ENCODE measurements at places on chromosomes 1 and 21.

GRCh38 chr1:234899041-234899729 lies 229.5 kb downstream of the TOMM20 start:
- DNase-seq: no peak

GRCh38 chr1:117824616-117825015 lies 104.8 kb downstream of the GDAP2 start:
- no peak for DNase-seq

DNA sequence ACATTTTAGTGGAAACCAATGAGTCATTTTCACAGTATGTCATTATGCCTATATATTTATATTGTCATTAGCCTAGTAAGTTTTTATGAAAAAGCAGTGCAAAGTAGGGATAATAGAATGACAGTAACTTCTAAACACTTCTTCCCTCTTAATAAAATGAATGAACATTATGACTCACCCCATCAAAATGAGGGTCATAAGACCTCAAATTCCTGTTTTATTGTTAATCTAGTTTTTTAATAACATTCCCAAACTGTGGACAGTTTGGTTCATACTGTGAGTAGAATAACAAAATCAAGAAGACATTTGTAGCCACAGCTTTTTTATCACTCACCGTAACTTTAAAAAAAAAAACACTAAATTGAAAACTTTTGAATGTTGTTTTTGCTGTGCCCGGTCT lies 160.5 kb downstream of the LRRC40 start:
- DNase-seq: no peak

- peak; percentile 80 for DNase-seq
Measured at GRCh38 chr1:145891587-145892485, 6.2 kb upstream of the ANKRD35 start.

DNA sequence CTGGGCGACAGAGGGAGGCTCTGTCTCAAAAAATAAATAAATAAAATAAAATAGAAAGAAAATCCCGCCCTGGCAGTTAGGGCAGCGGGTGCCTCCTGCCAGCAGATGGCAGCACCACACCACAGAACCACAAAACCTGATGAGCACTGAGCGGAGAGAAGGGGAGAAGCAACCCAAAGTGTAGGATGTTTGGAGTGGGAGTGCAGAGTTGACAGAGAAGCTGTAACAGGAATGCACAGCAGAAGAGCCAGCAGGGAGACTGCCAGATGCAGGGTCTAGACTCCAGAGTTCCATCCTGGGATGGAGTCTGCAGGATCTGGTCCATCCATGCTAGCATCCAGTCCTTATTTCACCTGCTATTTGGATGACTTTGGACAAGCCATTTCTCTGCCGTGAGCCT lies 29.7 kb upstream of the KIRREL1 start:
- peak; percentile 83 for DNase-seq

DNA sequence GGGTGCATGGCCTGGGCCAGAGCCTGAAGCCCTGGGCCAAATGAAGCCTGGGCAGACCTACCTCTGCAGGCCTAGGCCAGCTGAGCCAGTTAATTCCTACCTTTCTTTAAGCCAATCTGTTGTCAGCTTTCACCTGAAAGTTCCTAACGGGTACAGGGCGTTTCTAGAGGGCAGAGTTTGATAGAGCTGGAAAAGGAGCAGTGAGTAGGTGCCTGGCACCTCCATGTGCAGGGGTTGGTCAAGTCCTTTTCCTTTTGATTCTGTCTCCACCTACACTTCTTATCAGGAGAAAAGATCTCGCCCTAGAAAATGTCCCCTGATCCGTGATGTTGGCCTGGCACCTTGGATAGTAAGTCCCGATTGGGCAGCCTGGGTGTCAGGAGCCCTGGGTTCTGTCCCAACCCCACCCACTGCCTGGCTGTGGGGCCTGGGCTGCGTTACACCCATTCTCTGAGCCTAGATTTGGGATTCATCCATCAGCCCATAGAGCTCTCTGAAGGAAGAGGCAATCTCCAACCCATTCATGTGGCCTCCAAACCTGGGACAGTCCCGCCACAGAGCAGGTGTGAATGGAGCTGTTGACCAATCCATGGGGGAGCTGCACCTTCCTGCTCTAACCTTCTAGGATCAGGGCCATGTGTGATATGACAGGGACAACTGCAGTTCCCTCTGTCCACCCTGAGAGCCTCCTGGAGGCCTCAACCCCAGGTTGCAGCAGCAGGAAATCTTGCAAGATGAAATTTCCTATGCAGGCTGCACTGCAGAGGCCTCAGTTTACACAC lies 304.3 kb downstream of the MATN1 start:
- DNase-seq: no peak

DNA sequence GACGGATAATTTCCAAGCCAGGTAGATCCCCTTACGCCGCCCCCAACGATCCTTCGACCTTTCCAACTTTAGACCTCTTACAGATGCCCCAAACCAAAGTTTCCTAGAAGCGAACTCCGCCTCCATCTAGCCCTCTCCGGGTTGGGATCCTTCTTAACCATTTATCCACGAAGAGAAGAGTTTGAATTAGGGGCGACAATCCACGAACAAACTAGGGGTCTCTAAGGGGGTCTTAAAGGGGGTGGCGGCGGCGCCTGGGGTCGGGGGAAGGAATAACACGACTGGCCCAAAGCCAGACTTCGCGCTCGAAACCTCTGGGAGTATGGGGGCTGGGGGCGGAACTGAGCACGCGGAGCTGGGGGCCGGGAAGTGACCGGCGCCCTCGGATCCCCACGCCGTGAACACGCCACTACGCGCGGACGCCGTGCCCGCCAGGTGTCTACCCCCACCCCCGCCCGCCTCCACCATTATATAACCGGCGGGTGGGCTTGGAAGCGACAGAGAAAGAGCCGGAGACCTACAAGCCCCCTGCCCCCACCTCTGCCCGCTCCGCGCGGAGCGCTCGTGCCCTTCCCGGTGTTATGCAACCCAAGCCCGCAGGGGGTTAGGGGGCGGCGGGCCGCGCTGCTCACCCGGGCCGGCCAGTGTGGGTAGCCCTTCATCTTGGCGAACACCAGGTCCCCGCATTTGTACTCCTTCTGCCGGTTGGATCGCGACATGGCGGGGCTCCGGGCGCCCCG lies 594 bp downstream of the HDGF start:
- peak; percentile 58 for DNase-seq

- peak; percentile 83 for DNase-seq
Measured at GRCh38 chr21:33302055-33302454, 22.7 kb upstream of the IFNAR1 start.

- DNase-seq: no peak
Measured at GRCh38 chr1:94608142-94608851, 66.7 kb upstream of the F3 start.

- no peak for DNase-seq
Measured at GRCh38 chr1:217062586-217062985, 339.4 kb upstream of the ESRRG start.

- no peak for DNase-seq
Measured at GRCh38 chr1:154572468-154573167, 5.0 kb downstream of the CHRNB2 start.

DNA sequence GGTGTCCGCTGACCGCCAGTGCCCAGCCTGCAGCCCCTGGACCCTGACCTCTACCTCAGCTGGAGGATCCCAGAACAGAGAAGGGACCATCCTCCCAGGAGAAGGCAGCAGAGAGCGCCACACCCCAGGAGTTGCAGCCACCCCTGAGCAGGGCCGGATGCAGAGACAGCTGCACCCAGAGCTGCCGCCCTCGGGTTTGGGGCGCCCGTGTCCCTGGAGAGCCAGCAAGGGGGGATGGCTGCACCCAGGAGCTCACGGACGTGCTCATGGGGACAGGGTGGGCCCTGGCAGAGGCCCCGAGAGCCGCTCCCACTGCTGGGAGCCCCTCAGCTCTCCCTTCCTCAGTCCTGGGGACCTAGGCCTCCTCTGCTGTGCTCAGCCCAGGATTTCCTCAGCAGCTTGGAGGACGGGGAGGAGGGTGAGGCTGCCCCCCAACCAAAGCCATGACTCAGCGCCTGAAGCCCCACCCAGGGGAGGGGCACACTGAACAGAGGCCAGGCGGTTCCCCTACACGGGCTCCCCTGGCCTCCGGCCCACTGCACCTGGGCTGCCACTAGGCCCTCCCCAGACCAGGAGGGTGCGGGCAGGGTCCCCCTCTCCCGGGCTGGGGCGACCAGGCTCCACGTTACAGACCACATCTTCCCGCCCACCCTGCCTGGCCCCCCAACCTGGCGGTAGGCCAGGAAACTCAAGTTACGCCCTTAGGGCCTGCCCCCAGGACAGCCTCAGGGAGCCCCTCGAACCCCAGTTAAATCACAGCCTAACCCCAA lies 2.2 kb downstream of the ACAP3 start:
- DNase-seq: peak; percentile 45

GRCh38 chr1:7043719-7044535 lies 258.7 kb downstream of the CAMTA1 start:
- DNase-seq: no peak

DNA sequence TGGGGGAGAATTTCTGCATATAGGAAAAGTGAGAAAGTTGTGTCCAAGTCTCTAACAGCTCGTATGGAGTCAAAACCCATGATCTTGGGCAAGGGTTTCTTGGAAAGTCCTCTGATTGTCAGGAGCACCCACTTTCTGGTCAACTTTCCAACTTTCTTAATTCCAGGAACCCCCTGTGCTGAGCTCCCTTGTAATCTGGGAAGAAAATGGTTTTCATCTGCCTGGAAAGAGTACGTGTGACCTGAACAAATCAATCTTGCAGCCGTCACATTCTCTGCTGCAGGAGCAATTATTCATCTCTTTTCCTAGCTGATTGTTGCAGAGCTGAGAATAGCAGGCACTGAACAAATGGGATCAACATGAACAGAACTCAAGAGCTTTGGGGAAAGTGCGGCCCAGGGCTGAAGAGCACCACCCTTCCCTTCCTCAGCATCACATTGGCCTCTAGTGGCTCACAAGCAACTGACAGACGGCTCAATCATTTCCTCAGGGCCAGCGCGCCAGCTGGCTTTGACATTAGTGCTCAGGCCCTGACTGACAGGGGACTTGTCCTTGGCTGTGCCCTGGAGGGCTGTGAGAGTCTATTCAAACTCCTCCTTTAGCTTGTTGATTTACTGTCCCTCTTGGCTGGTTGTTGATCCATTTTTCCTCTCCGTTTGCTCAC lies 295.2 kb downstream of the HLX start:
- DNase-seq: peak; percentile 73

- DNase-seq: no peak
Measured at GRCh38 chr1:239819096-239819495, 272.6 kb upstream of the FMN2 start.

GRCh38 chr21:45078877-45079281 lies 4.5 kb downstream of the ADARB1 start:
- peak; percentile 70 for DNase-seq

- no peak for DNase-seq
Measured at GRCh38 chr1:215273838-215274516, 191.4 kb downstream of the KCNK2 start.

Measured in suppressor macrophage (primary cell).